ENCODE measurements at places on chromosomes 13 and 19.

- no peak for DNase-seq
Observed at GRCh38 chr19:55675661-55676354, 782 bp downstream of the EPN1 start.

GRCh38 chr19:1251330-1252220 is 3.2 kb downstream of the MIDN start:
- DNase-seq: peak; percentile 71

- DNase-seq: no peak
Observed at GRCh38 chr19:51621178-51621577, 9.0 kb downstream of the SIGLEC5 start.

DNA sequence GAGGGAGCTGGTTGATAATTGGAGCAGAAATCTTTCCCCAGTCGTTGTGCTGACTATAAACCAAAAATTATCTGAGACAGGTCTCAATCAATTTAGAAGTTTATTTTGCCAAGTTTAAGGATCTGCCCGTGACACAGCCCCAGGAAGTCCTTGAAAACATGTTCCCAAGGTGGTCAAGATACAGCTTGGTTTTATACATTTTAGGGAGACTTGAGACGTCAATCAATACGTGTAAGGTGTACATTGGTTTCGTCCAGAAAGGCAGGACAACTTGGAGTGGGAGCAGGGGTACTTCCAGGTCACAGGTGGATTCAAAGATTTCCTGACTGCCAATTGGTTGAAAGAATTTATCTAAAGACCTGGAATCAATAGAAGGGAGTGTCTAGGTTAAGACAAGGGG is 17.6 kb downstream of the CFAP97D2 start:
- no peak for DNase-seq

DNA sequence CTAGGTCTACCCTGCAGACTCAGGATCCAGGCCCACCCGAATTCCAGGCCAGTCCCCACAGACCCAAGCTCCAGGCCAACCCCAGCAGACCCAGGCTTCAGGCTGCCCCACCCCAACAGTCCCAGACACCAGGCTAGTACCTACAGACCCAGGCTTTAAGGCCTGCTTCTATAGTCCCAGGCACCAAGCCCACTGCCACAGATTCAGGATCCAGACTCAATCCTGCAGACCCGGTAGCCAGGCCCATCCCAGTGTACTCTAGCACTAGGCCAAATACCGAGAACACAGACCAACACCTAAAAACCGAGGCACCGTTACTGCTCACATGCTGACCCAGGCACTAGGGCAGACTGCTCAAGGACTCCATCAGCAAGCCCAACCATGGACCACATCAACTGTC is 862.3 kb downstream of the UQCRFS1 start:
- DNase-seq: no peak

- DNase-seq: peak; percentile 37
Observed at GRCh38 chr19:14118165-14119051, 846 bp upstream of the PRKACA start.

GRCh38 chr19:46350758-46351159 is 3.9 kb downstream of the PPP5C start:
- peak; percentile 56 for DNase-seq

GRCh38 chr13:40271271-40271885 is 395.1 kb downstream of the FOXO1 start:
- no peak for DNase-seq

- DNase-seq: no peak
Observed at GRCh38 chr13:51978796-51979556, 32.3 kb downstream of the ATP7B start.

- DNase-seq: no peak
Observed at GRCh38 chr13:31878955-31879354, 139.6 kb downstream of the RXFP2 start.

GRCh38 chr19:6518145-6518911 is 12.5 kb upstream of the TNFSF9 start:
- peak; percentile 53 for DNase-seq

DNA sequence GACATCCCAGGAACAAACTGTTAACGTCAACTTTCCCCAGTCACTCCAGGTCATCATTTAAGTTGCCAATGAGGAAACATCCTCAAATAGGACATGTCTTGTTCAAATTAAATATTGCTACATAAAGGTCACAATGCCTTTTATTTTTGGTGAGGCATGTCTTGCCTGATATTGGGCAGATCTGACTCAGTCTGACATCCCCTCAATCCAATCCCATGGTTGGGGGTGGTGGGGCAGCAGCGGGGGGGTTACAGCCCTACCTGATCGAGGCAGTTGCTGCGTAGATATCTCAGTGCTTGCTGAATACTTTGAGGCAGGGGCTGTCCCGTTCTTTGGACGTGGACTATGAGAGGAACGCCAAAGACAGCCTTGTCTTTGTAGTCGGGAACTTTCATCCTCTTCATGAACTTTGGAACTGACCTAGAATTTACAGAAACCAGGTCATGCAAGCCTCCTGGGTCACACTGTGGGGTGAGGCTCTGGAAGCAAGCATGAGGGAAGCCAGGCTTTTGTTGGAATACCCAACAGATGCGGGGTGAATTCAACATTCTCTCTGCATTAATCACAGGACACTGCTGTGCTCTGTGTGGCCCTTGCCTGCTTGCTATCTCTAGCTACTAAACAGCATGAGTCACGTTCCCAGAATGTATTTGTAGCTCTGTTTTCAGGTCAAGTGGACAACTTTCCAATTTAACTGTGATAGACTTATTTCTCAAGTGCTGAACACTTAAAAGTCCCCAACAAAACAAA is 109.8 kb downstream of the KL start:
- no peak for DNase-seq

DNA sequence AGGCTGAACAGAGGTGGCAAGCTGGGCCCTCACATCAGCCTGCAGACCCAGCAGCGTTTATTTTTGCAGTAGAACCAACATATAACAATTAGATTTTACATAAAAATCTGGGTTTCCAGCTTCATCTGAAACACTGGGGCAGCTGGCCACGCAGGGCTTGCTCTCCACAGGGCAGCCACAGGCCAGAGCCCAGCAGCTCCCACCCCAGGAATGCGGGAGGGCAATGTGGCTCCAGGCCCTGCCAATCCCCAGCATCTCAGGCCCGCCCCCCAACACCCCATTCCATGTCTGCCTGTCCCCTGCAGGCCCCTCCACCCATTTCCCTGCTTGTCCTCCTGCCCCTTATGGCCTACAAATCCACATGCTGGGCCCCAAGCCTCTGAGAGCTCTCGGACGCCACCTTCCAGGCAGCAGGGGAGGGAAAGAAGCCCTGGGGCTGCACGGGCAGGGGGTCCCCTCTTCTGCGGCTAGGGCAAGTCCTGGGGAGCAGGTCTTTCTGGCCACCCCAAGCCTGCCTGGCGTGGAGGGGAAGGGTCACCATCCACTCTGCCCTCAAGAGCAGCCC is 15.0 kb upstream of the VSTM2B start:
- DNase-seq: no peak

GRCh38 chr13:102090532-102090931 is 311.3 kb downstream of the FGF14 start:
- no peak for DNase-seq

- no peak for DNase-seq
Observed at GRCh38 chr13:109656206-109656605, 130.2 kb downstream of the IRS2 start.

- no peak for DNase-seq
Observed at GRCh38 chr13:110478405-110479214, 82.9 kb downstream of the RAB20 start.

GRCh38 chr13:111963031-111963430 is 103.9 kb upstream of the SOX1 start:
- DNase-seq: no peak

GRCh38 chr19:5624741-5625278 is 1.9 kb downstream of the SAFB start:
- DNase-seq: no peak

DNA sequence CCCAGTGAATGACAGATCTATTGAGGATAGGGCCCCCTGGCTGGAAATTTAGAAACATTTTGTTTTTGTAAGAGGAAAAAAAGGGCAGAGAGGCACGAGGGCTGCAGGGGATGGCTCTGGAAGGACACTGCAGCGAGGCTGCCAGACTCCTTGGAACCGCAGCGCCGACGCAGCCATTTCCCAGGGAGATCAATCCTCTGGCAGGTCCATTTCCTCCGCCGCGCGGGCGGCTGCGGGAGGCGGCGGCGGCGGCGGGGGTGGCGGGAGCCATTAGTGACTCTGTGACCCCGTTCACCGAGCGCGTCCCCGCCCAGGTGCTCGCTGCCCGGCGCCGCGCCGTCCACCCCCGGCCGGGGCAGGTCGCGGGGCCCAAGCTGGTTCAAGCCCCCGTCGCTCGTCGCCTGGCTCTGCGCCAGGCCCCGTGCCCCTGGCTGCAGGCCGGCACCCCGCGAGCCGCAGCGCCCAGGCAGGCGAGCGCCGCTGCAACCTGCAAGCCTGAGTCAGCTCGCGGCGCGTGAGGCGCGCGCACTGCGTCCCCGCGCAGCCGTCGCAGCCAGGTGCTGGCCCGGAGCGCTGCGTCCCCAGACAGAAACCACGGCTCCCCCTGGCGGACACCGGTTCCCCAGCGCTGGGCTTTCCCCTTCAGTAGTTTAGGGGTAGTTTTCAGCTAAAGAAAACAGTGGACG is 192.6 kb downstream of the KATNAL1 start:
- DNase-seq: peak; percentile 96

DNA sequence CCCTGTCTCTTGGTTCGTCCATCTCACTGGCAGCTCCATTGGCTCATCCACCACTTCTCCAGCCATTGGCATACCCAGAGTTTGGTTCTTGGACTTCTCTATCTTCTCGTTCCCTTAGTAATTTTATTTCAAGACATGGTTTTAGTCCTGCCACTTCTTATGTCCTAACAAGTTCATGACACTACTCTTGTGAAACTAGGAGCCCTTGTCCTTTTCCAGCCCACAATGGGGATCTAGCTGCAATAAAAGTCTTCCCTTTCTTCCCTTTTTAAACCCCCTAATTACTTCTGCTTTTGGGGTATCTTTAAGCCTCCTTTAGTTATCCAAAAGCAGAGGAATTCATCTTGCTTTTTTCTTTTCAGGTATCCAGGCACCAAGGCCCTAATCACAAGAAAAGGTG is 2.9 kb upstream of the RCBTB2 start:
- DNase-seq: no peak

DNA sequence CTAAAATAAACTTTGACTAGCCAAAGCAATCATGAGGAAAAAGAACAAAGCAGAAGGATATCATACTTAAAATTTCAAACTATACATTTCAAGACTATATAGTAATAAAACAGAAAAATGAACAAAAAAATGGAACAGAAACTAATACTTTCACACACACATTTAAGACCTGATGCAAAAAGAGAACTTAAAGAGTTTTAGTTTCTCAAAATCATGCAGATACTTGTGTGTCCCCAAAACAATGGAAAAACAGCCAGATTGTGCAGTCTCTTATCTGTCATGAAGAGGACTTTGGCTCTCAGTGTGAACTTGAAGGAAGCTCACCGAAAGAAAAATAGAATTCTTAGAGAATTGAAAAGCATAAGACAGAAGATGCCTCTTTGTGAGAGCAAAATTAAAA is 16.1 kb downstream of the ZNF506 start:
- DNase-seq: no peak

GRCh38 chr13:20924758-20925394 is 22.3 kb upstream of the XPO4 start:
- peak; percentile 81 for DNase-seq

DNA sequence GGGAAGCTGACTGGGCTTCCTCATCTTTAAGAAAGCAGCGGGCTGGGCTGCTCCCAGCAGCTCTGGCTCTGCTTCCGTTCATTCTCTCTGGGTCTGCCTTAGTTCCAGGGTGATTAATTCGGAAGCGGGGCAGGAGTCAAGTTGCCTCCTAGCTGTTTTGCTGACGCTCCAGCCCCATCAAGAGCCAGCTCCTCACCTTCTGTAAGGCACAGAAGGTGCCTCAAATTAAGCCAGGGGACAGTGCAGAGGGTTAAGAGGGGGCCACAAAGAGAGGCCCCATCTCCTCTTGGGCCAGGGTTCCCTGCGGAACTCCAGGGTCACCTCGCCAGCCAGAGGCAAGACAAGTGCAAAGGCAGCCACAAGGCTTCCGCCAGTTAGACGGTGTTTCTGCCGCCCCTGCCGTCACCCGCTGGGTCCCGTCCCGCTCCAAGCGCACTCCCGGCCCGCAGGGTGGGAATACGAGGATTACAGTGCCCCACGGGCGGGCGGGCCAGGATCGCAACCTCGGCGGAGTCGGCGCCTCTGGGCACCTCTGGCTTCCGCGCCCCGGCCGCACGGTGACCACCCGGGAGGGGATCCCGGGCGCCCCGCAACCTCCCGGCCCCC is 508 bp downstream of the SLC15A1 start:
- DNase-seq: no peak

- no peak for DNase-seq
Observed at GRCh38 chr13:30676672-30677071, 58.7 kb upstream of the ALOX5AP start.

- DNase-seq: no peak
Observed at GRCh38 chr13:30862707-30863106, 43.4 kb upstream of the MEDAG start.

DNA sequence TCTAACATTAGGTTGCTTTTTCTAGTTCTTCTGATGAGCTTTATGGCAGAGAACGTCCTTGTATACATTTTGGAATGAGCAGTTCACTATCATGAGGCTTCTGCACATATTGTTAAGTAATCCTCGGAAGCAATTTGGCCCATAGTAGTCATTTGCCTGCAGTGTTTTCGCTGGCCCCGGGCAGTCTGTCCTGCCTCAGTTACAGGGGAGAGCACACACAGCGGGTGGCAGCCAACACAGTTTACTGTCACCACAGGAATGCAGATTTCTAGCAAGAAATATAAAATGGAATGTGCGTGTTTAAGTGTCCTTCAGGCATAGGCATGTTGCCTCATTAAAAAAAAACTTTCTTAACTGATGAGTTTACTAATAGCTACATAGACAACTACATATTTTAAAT is 71.5 kb upstream of the GJB6 start:
- DNase-seq: no peak

DNA sequence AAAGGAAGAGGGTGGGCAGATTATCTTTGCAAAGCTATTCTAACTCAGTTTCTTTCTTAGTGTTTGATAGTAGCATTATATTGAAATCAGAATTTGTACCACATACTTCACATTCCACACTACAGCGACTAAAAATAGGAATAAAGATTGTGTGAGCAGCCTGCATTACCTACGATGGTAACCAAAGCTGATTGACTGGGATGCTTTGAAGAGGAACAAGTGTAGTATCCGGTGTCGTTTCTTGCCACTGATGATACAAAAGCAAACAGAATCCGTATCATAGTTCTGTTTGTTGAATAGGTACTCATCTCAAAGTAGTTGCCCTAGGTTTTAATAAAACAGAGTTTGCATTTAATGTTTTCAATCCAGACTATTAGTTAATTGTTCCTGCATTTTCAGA is 51.2 kb downstream of the FLT3 start:
- DNase-seq: no peak

- DNase-seq: no peak
Observed at GRCh38 chr13:59710996-59711701, 452.6 kb downstream of the DIAPH3 start.

GRCh38 chr13:23776698-23777574 is 112.3 kb downstream of the MIPEP start:
- no peak for DNase-seq

- DNase-seq: peak; percentile 20
Observed at GRCh38 chr19:39645800-39646411, 9.8 kb upstream of the LGALS16 start.

Data from activated naive CD8-positive, alpha-beta T cell treated with anti-CD3 and anti-CD28 coated beads, Interleukin-2, amount 50 U/mL, for 24 hours (primary cell).